LHCN-M2 (cell line): ENCODE measurements at places on chromosomes 1 and 21.

GRCh38 chr1:55854911-55855310 is 639.7 kb upstream of the USP24 start:
- no peak for DNase-seq

GRCh38 chr1:160807738-160808137 is 11.8 kb downstream of the LY9 start:
- DNase-seq: no peak

DNA sequence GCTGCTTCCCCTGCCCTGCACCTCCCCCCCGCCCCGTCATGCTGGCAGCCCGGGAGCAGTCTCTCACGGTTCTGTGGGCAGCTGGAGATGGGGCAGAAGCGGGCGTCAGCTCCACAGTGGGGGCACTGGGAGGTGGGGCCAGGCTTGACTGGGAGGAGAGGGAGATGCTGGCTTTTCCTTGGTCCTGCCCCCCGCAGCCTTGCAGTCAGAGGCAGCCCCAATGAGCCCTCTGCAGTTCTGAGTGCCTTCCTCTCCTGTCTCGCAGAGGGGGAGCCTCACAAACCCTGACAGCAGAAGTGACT is 21.7 kb downstream of the ARHGEF10L start:
- no peak for DNase-seq

- DNase-seq: no peak
Measured at GRCh38 chr21:26887251-26887650, 42.0 kb upstream of the ADAMTS1 start.

- DNase-seq: peak; percentile 4
Measured at GRCh38 chr1:36829066-36829465, 205.2 kb downstream of the GRIK3 start.

GRCh38 chr1:240149484-240150094 is 57.9 kb downstream of the FMN2 start:
- DNase-seq: peak; percentile 62

DNA sequence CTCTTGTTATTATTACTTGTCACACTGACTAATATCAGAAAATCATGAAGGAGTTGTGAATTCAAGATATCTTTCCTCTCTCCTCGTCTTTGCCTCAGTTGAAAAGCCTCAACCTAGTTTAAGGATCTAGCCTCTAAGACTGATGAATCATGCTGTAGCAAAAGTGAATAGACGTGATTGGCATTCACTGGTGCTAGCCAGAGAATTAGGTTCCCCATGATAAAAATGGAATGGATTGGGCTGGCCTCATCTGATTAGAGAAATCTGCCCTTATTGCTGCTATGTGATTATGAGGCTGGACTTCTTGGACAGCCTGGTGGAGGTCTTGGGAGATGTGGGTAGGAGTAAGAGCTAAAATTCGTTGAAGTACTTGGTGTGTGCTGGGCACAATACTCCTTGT is 208.2 kb downstream of the BACH1 start:
- DNase-seq: no peak

DNA sequence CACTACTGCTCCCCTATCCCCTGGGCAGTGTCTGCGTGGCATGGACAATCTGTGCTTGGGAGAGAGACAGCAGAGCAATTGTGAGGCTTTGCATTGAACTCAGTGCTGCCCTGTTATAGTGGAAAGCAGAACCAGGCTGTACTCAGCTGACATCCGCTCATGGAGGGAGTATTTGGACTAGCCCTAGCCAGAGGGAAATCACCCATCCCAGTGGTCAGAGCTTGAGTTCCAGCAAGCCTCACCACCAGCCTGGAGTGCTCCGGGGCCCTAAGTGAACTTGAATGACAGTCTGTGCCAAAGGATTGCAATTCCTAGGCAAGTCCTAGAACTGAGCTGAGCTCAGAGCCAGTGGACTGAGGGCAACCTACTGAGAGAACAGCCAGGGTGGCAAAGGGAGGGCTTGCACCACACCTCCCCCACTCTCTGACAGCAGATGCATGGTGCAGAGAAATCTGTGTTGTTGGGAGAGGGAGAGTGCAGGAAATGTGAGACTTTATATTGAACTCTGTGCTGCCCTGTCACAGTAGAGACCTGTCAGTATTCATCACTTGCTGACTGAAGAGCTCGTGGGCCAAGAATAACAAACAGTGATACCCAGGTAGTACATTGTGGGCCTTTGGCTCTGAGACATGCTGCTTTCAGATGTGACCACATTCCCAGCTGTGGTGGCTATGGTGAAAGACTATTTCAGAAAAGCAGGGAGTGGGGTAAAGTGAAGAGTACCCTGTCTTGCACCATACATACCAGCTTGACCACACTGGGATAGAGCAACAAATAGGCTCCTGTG is 107.7 kb upstream of the SLC5A9 start:
- DNase-seq: peak; percentile 7

GRCh38 chr1:33898406-33898805 is 34.5 kb downstream of the HMGB4 start:
- DNase-seq: no peak

DNA sequence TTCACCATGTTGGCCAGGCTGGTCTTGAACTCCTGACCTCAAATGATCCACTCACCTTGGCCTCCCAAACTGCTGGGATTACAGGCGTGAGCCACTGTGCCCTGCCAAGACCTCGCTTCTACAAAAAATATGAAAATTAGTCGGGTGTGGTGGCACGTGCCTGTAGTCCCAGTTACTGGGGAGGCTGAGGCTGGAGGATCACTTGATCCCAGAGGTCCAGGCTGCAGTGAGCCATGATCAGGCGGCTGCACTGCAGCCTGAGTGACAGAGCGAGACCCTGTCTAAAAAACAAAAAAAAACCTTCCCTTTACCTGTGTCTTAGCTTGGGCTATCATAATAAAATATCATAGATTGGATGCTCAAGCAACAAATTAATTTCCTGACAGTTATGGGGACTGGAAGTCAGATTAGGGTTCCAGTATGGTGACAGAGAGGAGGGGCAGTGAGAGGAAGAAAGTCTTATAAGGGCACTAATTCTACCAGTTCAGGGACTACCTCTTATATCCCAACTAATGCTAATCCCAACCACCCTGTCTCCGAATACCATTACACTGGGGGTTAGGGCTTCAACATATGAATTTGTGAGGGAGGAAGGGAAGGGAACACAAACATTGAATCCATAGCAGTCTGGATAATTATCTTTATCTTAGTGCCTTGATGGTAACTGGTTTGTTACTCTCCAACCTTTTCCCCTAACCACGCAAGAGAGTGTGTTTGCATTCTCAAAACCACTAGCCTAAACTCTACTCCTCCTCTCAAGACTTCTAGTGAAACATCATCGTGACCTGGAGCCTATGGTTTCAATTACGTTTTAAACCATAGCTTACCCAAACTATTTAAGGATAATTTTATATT is 1.0 kb upstream of the NAXE start:
- DNase-seq: no peak

GRCh38 chr1:40439247-40439646 is 11.0 kb upstream of the ZFP69B start:
- no peak for DNase-seq

GRCh38 chr1:164653705-164654104 is 94.7 kb downstream of the PBX1 start:
- DNase-seq: no peak

DNA sequence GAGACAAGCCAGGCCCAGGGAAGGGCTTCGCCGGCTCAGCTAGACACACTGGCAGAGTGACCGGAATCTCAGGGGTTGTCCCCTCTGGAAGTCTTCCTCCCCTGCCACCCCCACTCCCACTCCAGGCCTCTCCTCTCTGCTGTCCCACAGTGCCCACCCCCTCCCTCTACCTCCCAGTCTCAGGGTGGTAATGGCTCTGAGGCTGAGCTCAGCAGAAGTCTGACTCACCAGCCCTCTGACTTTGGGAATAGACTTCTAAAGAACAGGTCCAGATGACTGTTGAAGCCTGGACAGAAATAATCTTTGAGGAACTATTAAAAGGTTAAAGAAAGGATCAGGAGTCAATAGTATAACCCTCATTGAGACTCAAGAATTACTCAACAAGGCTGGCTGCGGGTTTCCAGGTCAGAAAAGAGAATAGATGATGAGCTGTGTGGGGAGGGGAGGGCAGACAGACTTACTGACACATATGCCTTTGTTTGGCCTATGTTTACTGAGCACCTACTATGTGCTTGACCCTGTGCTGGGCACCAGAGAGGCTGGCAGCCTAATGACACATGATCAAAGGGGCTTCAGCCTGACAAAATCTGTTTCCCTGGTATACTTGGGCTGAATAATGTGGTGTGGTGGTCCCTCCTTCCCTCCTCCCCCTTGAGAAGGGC is 8.2 kb downstream of the HCRTR1 start:
- peak; percentile 60 for DNase-seq

DNA sequence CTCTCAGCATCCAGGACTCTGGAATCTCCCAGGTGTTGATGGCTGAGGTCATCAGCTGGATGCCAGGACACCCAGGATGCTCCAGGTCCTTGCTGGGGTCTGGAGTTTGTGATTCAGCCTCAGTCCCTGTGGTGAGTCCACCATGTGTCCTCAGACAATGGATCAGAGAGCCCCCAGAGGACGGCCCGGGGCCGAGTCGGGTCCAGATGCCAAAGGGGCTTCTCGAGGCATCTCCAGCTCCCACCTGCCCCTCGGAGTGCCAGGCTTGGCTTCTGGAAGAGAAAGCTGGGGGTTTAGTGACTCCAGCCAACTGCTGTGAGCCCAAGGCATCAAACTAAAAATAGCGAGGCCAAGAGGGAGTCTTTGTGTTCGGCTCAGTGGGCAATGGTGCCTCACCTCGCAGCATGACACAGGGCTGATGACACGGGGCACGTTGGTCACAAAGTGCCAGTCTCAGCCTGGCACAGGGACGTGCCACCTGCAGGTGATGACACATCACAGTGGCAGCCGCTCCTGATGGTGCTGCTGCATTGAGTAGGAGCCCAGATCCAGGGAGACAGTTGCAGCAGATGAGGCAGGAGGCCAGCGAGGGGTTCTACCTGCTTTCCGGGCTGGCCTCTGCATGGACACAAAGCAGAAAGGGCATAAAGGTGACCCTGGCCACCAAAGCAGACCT is 10.6 kb downstream of the PDE9A start:
- DNase-seq: no peak

DNA sequence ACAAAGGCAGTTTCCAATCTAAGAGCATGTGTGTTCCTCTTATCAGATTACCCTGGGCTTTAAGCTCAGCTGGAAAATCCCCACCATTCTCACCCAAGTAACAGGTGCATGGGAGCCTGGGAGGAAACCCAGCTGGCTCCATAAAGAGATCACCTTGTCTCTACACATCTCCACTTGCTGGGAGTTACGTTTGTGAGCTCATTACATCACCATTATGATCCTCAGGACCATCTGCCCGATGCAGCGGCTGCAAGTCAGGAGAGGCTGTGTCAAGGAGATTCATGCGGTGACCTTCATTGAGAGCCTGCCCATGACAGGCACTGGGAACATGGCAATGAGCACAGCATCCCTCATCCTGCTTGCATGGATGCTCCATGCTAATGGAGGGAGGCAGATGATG is 618.0 kb downstream of the NPHP4 start:
- no peak for DNase-seq

GRCh38 chr1:229223498-229223897 is 47.4 kb upstream of the RAB4A start:
- no peak for DNase-seq

DNA sequence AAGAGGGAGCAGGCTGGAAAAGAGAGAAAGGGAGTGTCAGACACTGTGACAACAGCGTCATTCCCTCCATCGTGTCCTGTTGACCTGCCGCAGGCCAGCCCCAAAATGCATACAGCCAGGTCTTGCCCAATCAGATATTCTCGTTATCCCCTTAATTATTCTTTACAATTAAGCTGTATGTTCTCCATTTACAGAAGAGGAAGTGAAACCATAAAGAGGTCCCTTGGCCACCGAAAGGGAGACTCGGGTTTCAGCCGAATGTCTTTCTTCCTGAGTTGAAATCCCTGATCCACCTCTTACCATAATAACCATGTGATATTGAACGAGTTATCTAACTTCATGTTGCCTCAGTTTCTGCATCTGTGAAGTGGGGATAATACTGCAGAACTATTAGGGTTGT is 70.5 kb downstream of the IGSF21 start:
- no peak for DNase-seq

GRCh38 chr21:38590449-38591217 is 92.4 kb upstream of the ERG start:
- DNase-seq: no peak

DNA sequence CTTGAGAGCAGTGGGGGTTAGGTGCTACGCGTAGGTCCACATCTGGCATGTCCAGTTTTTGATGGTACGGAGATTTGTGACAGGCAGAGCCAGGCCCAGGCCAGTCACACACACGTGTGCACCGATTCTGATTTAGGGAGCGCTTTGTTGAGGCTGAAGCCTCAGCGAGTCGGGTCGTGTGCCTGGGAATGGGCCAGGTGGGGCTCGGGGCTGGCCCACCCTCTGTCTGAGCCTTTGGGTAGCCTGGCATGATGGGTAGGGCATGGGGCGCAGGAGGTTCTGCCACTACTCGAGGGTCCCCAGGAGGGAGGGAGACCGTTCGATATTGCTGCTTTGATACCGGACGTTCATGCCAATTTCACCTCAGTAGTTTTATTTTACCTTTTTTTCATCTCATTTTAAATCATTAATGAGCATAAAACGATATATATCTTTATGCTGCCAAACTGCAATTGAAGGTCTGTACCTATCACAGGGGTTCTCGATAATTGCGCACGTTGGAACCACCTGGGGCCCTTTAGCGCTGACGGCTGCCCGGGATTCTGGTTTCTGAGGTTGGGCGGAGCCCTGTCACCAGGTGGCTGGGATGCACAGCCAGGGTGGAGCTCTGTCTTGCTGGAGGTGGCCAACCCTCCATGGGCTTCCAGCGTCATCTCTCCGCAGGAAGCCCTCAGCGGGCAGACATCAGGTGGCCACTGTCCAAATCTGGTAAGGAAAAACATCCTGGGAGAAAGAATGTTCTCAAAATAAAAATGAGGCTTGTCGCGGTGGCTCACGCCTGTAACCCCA is 71.9 kb downstream of the SCCPDH start:
- no peak for DNase-seq

DNA sequence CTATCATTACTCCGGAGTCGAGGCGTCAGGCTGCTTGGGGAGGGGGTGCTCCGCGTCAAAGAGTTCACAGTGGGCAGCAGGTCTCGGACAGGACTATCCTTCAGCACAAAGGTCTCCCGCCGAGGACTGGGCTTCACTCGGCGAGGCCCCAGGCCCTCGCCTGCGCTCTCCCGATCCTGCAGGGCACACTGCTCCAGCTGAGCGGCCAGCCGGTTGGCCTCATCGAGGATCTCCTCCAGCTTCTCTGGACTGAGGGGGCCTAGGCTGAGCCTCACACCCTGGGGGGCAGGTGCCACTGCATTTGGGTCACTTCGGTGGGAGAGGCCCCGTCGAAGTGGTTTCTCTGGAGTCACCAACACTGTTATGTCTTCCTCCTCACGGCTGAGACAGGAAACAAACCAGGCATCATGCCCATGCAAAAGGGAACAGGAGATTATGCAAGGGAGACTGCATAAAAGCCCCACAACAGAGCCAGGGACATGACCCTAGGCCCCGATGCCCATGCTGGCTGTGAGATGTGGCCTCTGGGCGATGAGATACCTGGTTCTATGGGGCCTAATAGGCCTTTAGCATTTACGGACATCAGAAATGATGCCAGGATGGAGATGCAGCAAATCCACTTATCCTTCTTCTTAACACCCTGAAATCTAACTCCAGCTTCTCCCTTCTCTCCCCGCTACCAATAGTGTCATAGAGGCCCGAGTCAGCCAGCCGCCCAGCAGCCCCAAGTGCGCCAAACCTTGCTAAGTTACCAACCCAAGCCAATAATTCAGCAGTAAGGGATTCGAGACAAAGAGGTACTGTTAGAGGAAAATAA is 1.1 kb downstream of the PSRC1 start:
- DNase-seq: no peak

- no peak for DNase-seq
Measured at GRCh38 chr1:235643837-235644692, 5.5 kb downstream of the GNG4 start.
